ENCODE measurements at places on chromosomes 5 and 9.
A peak's percentile ranks its signal among the peaks of the same experiment; 100 is the strongest.

- no peak for DNase-seq
These were observed 11.6 kb downstream of the NAIF1 start for GRCh38 chr9:128055344-128056040.

GRCh38 chr9:126149661-126150060, 177.0 kb upstream of the MVB12B start:
- no peak for DNase-seq

GRCh38 chr5:107533910-107534876, 136.5 kb downstream of the EFNA5 start:
- DNase-seq = no peak

- DNase-seq = peak; percentile 63
These were observed at the start of gene PKD2L2 for GRCh38 chr5:137888863-137889759. PKD2L2 (plus strand) TSS chr5:137889457; CDS start chr5:137889492, 35 bp downstream.

GRCh38 chr9:133733796-133734533, 4.2 kb downstream of the SARDH start:
- DNase-seq = no peak

DNA sequence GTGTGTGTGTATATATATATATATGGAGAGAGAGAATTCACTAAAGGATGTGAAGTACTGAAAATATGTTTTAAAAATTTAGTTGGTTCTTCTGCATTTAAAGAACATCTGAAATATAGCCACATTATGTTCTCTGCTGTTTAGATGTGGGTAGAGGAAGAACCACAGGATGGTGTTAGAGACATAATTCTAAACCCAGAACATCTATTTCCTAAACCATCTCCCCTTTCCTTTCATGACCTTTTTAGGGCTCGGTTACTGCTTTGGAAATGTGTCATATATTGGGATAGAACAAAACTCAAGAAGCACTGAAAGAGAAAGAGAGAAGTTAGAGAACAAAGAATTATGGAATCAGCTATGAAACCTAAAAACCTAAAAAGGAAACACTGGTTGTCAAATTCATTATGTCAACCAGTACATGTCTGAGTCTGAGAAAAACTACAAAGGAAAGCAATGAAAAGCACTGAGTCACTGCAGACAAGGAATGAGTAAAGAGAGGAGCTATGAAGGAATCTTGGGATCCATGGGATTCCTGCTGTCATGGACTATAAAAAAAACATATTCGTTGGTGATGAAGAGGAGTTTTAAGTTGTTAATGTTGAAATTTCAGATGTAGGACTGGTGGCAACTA, 28.4 kb downstream of the SLC12A2 start:
- DNase-seq = peak; percentile 59

GRCh38 chr9:90086101-90086511, 481.3 kb downstream of the GADD45G start:
- no peak for DNase-seq
